CD4-positive, CD25-positive, alpha-beta regulatory T cell (primary cell): ENCODE measurements at places on chromosomes 7 and 10.

DNA sequence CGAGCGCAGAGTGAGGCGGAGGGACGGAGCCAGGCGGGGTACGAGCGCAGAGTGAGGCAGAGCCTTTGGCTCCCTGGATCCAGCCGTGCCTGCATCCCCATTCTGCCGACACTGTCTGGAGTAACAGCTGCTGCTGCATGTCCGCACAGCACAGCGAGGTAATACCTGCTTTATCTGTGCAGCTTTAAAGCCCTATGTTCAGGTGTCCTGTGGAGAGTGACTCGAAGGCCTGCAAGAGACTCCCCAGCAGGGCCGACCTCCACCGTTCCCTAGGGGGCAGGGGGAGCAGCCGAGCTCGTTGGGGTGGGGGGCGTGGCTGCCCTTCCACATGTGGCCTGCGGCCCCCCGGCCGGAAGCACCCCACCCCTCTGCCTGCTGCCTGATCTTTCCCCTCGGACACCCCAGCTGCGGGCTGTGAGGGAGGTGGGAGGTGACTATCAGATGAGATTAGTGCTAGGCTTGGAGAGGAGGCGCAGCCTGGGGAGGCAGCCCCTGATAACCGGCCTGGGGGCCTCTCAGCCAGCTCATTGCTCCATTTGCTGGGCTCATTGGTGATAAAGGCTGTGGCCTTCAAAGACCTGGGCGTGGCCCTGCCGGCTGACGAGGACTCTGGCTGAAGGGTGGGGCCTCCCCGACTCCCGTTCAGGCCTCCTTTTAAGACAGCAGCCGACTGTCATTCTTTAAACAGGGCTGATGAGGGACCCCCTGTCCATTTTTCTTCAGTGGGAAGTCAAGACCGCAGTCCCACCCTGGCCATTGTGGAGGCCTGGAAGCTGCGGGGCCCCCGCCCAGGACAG, 8.0 kb downstream of the VENTX start:
- no peak for DNase-seq
- peaks cover 4% of the 10 kb centered on the region for H3K27me3 ChIP-seq
- peaks cover 15% of the 10 kb centered on the region for H3K4me1 ChIP-seq
- H3K27ac ChIP-seq: no peak overlapping the region
- H3K4me3 ChIP-seq: no peak overlapping the region
- H3K36me3 ChIP-seq: no peaks in the 10 kb centered on the region

- H3K4me1 ChIP-seq: no peaks in the 10 kb centered on the region
- H3K27me3 ChIP-seq: peaks cover 2% of the 10 kb centered on the region
- no peak for DNase-seq
These were observed 32.7 kb downstream of the FOXL3 start for GRCh38 chr7:322708-323111.

DNA sequence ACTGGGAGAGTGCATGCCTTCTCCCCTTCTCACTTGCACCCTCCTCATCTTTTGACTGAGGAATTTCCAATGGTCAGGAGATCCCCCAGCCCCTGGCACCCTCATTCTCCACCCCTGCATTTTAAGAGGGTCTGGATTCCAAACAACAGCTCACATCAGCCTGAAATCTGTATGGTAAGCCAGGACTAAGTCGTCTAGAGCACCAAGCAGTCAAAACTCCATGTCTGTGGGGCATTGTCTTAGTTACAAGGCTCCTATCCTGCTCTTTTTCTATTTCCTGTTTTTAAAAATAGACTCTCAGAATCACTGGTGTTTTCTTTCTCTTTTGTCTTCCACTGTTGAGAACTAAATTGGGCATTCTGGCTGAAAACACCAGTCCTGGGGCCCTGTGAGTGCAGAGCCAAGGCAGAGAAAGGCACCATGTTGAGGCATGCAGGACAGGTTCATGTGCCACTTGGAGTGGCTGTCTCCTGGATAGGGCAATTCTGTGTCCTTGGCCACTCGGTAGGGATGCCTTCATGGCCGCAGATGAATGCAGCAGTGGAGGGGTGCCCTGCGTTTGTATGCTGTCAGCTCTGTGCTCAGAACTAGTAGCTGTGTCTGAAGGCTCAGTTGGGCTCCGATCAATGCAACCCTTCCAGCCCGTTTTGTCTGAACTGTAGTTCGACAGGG, 216.6 kb upstream of the YAE1 start:
- H3K27me3 ChIP-seq: no peaks in the 10 kb centered on the region
- no peak overlapping the region for H3K27ac ChIP-seq
- H3K36me3 ChIP-seq: no peaks in the 10 kb centered on the region
- no peak overlapping the region for H3K4me3 ChIP-seq
- no peaks in the 10 kb centered on the region for H3K4me1 ChIP-seq
- DNase-seq: no peak

DNA sequence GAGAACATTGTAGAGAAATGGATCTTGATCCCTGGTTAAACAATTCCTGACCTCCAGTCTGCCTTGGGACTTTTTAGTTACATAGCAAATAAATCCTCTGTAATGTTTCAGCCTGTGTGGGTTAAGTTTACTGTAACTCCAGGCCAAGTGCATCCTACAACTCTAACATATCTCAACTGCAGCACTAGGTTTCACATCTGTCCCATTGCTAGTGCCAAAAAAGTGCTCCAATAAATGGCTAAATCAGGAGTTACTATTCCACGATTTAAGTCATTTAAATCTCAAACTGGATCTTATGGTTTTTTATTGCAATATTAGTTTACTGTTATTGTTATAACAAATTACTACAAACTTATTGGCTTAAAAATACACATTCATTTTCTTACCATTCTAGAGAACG, 479.6 kb downstream of the GPAM start:
- no peak overlapping the region for H3K27ac ChIP-seq
